ENCODE measurements at places on chromosomes 1 and 21.

DNA sequence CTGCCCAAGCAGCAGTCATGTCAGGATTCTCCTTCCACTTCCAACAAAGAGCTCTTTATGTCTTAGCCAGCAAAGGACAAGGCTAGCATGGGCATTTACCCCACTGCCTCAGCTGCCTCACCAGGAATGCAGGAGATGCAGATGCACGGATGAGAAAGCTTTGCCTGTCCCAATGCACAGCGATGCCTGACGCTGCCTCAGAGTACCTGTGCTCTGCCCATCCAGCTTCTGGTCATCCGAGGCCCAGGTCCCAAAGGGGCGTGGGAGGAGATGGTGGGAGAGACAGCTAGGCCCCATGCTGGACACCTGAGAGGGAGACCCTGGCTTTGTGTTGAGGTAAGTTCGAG lies 59.0 kb downstream of the IRF2BP2 start:
- DNase-seq = no peak

DNA sequence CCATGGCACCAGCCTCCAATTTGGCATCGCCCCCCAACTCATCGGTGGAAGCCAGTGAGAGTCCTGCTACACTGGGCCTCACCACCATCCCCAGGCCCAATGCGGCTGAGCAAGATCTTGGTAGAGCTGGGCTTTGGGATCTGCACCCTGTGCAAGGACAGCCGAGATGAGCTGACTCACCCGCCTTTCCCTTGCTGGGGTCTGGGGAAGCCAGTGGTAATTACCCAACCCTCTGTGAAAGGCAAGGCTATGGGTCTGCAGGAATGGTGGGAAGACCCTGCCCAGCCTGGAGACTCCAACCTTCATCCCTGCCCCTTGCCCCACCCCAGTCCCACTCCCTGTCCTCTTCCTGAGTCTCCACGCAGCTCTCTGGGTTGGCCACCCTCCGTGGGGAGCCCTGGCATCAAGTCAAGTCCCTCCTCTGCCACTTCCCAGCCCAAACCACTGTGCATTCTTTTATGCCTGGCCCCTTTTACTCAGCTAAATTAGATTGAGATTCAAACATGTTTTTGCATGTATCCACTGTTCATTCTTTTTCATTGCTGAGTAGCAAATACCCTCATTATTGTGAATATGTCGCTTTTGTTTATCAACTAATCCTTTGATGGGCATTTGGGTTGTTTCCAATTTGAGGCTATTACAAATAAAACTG lies 8.8 kb downstream of the SMCP start:
- DNase-seq = no peak

- DNase-seq = no peak
These were observed 15.8 kb downstream of the TINAGL1 start for GRCh38 chr1:31592132-31592531.

DNA sequence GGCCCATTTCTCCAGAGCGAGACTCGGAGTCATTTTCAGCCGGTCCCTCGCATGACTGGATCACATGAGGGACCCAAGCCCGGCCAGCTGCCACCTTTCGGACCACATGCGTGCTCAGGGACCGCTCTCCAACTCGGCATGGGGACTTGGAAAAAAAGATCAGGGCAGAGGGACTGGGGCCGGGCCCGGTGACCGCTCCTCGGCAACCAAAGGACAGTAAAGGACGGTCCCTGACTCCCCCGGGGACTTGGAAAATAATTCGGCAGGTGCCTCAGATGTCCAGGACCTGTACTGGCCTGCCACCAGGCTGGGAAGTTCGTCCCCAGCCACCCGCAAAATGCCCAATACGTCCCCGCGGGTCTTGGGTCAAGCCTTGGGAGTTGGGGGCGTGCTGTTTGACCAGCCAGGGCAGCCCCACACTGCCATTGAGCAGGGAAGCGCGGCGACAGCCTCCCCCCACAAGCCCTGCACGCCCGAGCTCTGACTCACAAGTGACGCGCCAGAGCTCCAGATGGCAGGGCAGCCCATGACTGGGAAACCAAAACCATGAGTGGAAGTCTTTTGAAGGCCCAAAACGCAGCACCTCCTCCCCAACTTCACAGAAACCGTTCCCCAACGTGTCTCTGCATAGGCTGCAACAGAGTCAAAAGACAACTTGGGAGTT lies 134.5 kb downstream of the LIPI start:
- no peak for DNase-seq

All from HCEC 1CT (cell line).